ENCODE measurements at places on chromosomes 6 and 20.
A peak's percentile ranks its signal among the peaks of the same experiment; 100 is the strongest.

DNA sequence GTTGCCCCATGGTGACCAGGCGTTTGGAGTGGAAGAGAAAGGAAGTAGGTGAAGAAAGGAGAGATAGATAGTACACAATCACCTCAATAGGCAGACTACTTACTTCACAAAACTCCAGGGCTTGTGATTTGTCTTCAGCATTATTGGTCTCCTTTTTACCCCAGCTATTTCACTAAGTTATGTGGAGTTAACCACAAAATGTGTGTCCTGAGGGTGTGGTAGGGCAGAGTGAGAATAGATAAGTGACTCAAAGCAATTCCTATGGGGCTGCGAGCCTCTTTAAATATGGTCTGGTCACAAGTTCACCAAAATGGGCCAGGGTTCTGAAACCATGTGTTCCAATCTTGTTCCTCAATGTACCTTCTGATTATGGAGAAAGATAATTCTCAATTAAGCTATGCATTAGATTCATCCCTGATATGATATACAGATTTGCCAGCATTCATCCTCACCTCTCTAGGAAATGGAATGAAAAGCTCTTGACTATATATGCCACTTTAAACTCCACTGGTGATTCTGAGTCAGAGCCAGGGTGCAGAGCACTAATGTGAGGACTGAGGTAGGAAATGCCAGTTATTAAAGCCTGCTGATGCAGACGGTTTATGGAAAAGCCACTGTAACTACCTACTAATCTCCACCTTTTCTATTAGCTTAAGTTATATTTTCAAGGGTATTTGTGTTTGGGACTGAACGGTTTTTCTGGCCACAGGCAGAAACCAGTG is 310.6 kb upstream of the MANEA start:
- H3K36me3 ChIP-seq, result no peaks in the 10 kb centered on the region
- no peak overlapping the region for H3K27ac ChIP-seq
- H3K4me1 ChIP-seq, result no peaks in the 10 kb centered on the region

- DNase-seq, result no peak
- no peak overlapping the region for H3K27ac ChIP-seq
- no peak overlapping the region for H3K4me3 ChIP-seq
- no peaks in the 10 kb centered on the region for H3K36me3 ChIP-seq
Measured at GRCh38 chr6:38239719-38240451, 399.8 kb downstream of the BTBD9 start.

DNA sequence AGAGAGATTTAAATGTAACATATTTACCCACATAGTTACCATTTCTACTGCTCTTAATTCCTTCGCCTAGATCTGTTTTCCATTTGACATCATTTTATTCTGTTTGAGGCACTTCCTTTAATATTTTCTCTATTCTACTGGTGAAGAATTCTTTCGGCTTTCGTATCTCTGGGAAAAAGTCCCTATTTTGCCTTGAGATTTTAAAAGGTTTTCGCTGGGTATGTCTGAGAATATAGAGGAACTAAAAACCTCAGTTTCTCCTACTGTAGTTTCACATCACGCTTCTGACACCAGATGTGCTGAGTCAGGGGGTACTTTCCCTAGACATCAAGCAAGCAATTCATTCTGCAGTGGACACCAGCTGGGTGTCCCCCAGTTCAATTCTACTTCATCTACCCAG is 61.7 kb downstream of the E2F3 start:
- H3K4me3 ChIP-seq, result no peak overlapping the region
- no peak for DNase-seq
- H3K27ac ChIP-seq, result no peak overlapping the region
- H3K4me1 ChIP-seq, result no peaks in the 10 kb centered on the region
- no peaks in the 10 kb centered on the region for H3K36me3 ChIP-seq

DNA sequence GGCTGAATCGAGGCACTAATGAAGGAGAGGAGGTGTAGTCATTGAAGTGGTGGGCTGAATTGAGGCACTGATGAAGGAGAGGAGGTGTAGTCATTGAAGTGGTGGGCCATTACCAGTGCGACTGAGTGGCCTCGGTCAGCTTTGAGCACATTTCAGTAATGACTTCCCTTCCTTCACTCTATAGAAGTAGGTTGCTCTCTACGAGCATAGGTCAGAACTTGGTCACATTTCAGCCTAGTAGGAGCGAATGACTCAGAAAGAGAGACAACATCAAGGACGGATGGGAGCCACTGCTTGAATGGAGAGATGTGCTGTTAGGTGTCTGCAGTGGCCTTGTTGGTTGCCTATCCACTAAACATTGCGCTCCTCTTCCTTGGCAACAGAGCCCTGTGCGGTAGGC is 39.5 kb downstream of the ZDHHC14 start:
- H3K4me3 ChIP-seq, result no peak overlapping the region
- H3K4me1 ChIP-seq, result no peaks in the 10 kb centered on the region
- H3K27me3 ChIP-seq, result no peaks in the 10 kb centered on the region
- no peaks in the 10 kb centered on the region for H3K36me3 ChIP-seq

DNA sequence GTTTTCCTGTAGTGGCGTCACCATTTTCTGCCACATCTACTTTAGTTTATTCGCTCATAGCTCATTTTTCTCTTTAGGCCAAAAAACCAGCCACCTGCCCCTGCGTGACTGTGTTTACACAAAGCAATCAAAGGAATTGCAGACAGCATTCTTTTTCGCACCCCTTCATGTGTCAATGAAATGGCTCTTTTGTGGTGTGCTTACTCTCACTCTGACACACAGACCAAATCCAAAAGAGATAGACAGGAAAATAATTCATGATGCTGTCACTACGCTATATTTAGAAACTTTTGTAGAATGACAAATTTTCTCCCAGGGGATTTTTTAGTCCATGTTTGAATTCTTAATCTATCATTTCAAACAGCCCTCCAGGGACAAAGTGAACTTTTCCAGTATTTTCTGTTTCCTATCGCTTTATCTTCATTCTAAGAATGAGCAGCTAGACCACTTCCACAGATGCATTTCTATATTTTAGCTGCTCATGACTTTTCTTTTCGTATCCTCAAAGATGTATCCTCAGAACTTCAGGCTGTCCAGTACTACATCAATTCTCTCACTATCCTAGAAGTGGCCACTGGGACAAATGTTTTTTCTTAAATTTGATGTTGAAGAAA is 37.9 kb upstream of the KHDRBS2 start:
- no peak overlapping the region for H3K4me3 ChIP-seq
- H3K27ac ChIP-seq, result no peak overlapping the region
- H3K27me3 ChIP-seq, result no peaks in the 10 kb centered on the region
- no peak for DNase-seq
- H3K36me3 ChIP-seq, result no peaks in the 10 kb centered on the region

GRCh38 chr6:49556429-49556837 is 6.0 kb downstream of the C6orf141 start:
- DNase-seq, result no peak
- no peaks in the 10 kb centered on the region for H3K36me3 ChIP-seq
- H3K4me3 ChIP-seq, result no peak overlapping the region
- no peak overlapping the region for H3K27ac ChIP-seq
- H3K4me1 ChIP-seq, result no peaks in the 10 kb centered on the region
- H3K27me3 ChIP-seq, result peaks cover 4% of the 10 kb centered on the region

DNA sequence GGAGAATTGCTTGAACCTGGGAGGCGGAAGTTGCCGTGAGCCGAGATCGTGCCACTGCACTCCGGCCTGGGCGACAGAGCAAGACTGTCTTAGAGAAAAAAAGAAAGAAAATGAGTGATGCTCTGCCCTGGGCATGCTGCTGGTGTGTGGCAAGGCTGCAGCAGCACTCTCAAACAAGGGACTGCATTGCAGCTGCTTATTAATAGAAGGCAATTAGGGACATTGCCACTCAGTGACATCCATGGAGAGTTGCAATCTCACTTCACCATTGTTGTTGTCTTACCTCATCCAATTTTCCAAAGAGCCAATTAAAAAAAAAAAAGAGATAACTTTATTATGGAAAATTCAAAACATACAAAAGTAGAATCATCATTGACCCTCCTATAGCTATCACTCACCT is 131.1 kb downstream of the LRRC1 start:
- H3K27ac ChIP-seq, result no peak overlapping the region
- H3K27me3 ChIP-seq, result no peaks in the 10 kb centered on the region
- H3K36me3 ChIP-seq, result no peaks in the 10 kb centered on the region
- DNase-seq, result no peak

DNA sequence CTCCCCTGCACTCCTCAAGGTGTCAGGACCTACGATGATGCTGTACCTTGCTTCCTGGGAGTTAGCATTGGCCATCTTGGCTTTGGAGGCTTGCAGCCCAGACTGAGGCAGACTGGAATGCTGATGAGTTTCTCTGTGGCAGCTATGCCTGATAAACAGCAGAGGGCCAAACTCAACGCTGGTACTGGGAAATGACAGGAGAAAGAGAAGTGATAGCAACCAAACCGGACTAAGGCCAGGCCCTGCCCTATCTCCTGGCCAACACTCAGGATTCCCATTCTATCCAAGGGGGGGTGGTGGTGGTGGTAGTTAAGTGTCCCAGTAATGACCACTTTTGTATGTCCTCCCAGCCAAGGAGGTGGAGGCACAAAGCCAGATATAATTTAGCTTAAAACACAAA is 90.0 kb upstream of the DTNBP1 start:
- no peak for DNase-seq
- no peaks in the 10 kb centered on the region for H3K27me3 ChIP-seq
- no peaks in the 10 kb centered on the region for H3K4me1 ChIP-seq
- no peaks in the 10 kb centered on the region for H3K36me3 ChIP-seq
- no peak overlapping the region for H3K4me3 ChIP-seq
- H3K27ac ChIP-seq, result no peak overlapping the region

DNA sequence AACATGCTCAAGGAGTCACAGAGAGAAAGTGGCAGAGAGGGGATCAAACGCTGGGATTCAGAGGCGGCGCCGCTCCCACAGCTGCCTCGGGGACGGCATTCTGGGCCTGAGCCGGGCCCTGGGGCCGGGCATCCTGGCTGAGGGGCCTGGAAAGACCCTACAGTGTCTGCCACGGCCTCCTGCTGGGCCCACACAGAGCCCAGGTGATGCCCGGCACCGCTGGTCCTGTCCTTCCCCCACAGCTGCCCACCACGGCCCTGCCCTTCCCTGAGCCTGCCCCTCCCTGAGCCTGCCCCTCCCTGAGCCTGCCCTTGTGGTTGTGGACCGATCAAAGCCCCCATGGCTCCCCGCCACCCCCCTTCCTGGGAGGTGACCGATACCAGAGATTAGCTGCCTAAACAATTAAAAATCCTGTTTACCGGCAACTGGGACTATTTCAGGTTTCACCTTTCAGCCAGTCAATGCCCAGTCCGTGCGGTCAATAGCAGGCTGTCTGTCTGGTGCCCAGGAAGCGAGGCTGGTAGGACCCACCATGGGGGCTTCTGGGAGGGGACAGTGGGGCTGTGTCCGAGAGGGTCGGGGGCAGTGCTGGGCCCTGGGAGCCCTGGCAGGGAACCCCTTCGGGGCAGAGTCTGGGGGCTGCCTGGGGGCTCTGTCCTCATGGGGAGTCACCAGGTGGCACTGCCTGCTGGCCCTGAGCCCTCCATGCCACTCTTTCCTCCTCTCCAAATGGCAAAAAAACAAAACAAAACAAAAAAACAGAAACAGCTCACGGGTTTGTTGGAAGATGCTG is 55.4 kb upstream of the GATA5 start:
- no peaks in the 10 kb centered on the region for H3K4me1 ChIP-seq
- no peaks in the 10 kb centered on the region for H3K36me3 ChIP-seq
- DNase-seq, result no peak
- H3K27ac ChIP-seq, result no peak overlapping the region
- no peaks in the 10 kb centered on the region for H3K27me3 ChIP-seq
- no peak overlapping the region for H3K4me3 ChIP-seq

- no peak overlapping the region for H3K4me3 ChIP-seq
- H3K27me3 ChIP-seq, result no peaks in the 10 kb centered on the region
- H3K4me1 ChIP-seq, result no peaks in the 10 kb centered on the region
- no peak for DNase-seq
- H3K27ac ChIP-seq, result no peak overlapping the region
- no peaks in the 10 kb centered on the region for H3K36me3 ChIP-seq
Measured at GRCh38 chr6:127812985-127813698, 87.7 kb downstream of the THEMIS start.

DNA sequence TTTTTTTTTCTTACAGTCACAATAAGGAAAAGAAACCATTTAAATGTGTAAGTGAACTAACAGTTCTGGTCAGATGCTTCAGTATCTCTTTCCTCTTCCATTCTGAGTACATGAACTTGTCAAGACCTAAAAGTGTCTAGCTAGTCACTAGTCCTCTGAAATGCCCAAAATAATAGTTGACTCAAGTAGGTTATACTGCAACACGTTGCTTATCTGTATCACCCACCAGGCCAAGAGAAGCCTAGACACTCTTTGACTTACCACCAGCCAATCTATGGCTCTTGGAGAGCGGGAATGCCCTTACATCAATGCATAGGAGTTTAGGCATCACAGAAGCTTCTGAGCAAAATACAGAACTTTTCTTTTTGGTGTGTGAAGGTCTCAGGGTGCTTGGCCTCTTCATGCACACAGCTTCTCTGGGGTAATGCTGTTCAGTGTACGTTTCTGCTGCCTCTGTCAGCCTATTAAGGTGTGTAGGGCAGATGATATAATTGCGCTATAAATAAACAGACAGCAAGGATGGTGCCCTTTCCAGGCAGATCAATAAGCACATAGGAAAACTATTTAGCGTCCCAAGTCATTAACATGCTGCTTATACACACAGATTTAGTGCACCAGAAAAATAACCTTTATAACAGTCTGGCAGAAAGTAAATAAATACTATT is 7.8 kb upstream of the GFOD1 start:
- DNase-seq, result no peak
- no peak overlapping the region for H3K27ac ChIP-seq
- no peaks in the 10 kb centered on the region for H3K36me3 ChIP-seq
- H3K27me3 ChIP-seq, result no peaks in the 10 kb centered on the region
- no peaks in the 10 kb centered on the region for H3K4me1 ChIP-seq

DNA sequence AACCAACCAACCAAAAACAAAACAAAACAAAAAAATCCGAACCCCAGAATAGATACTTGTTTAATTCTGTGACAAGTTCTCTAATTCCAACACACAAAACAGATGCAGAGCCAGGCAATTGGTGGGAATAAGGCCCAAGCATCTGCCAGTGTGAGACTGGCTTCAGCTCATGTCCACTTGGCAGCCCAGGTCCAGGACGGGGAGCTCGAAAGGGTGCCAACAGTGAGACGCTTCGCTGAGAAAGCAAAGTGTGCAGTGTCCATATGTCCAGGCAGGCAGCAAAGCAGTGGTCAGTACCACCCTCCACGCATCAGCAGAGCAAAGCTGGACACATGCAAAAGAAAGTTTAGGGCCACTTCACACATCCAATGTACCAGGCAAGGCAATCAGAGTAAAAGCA is 102.9 kb downstream of the RALGAPA2 start:
- no peaks in the 10 kb centered on the region for H3K4me1 ChIP-seq
- DNase-seq, result no peak
- no peak overlapping the region for H3K27ac ChIP-seq
- H3K27me3 ChIP-seq, result no peaks in the 10 kb centered on the region

DNA sequence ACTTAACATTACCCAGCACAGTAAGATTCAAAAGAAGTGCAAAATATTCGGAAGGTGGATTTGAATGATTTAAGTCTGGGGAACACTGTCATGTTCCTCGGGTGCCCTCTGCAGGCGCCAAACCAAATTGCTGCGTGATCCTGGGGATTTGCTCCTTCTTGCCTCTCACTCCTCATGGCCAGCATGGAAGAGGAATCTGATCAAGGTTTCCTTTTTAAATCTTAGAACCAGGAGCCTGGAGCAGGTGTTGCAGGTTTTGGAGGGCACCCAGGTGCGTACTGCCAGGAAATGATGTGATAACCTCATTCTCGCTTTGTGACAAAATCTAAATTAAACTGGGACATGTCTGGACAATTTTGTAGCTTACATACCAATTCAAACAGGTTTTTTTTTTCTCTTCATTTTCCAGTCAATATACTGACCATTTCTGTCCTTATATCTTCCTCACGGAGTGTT is 8.1 kb upstream of the PFDN4 start:
- no peaks in the 10 kb centered on the region for H3K27me3 ChIP-seq
- H3K27ac ChIP-seq, result no peak overlapping the region
- H3K36me3 ChIP-seq, result no peaks in the 10 kb centered on the region
- H3K4me3 ChIP-seq, result no peak overlapping the region

GRCh38 chr20:49278818-49279676 is 1.2 kb upstream of the ZNFX1 start:
- no peaks in the 10 kb centered on the region for H3K27me3 ChIP-seq
- peak overlapping the region; percentile 72 for H3K4me3 ChIP-seq
- H3K27ac ChIP-seq, result no peak overlapping the region

Measured in iPS DF 6.9 (cell line).